ENCODE measurements at places on chromosomes 7 and 10.

- DNase-seq: no peak
These were observed 791.2 kb downstream of the GRID1 start for GRCh38 chr10:85575441-85575840.

DNA sequence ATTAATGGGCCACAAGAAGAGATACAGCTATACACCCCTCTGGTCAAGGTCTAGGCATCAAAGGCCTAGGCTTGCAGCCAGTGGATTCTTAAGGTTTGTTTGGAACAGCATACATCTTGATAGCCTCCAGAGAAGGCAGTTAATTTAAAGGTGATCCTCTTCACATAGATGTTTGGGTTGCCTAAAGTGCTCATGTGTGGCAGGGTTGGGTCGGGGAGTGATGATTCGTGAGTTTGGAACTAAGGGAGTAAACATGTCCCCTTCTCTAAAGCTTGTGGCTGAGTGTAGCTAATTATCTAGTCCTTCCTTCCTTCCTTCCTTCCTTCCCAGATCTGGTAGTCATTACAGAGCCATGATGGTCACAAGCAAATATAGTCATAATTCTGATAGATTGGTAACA, 12.4 kb downstream of the PCLO start:
- no peak for DNase-seq

- DNase-seq: no peak
These were observed 107.2 kb downstream of the CUBN start for GRCh38 chr10:17022466-17022825.

DNA sequence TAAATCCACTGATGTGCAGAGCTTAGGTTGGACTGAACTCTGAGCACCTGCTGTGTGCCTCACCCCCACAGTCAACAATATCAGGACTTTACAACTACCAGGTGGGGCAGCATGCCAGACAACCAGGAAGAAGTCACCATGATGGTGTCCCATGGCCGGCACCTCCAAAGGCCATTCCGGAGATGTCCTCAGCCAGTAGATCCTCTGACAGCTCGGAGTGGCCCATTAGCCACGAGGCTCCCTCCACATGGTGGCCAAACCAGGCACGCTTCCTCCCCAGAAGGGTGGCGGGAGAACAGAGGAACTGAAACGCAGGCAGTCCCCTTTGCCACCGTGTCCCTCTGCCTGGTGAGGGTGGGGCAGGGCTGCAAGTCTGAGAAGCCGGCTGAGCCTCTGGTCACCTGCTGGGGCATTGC, 390.0 kb downstream of the TNS3 start:
- DNase-seq: no peak

- no peak for DNase-seq
These were observed 249.2 kb downstream of the PLXNA4 start for GRCh38 chr7:132326878-132327589.

DNA sequence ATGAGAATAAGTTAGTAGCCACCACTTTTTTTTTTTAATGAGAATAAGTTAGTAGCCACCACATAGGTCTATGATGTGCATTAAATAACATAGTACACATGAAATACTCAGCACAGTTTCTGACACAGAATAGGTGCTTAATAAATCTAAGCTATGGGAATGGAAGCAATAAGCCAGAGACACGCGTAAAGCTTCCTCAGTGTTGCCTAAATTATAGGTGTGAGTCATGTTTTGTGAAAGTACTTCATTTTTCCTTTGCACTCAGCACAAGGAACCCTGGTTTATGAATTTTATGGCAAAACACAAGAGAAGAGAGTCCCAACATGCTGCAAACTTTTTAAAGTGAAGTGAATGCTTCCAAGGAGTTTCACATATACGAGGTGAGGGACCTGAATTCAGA, 267.4 kb downstream of the RNLS start:
- DNase-seq: no peak

DNA sequence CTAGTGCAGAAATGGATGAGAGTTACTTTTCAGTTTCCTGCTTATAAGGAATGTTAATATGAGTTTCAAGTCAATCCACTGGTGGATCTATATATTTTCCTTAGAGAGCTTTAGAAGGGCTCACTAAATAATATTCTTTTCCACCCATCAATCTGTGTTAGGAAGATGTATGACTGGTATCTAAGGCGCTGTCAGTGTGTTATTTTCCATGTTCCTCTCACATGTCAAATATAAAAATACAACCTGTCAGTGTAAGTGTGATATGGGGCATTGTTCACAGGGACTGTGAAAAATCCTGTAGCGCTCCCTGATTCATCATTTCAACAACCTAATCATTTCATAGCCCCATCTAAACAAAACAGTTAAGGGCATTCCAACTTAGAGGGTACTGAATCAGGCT, 203.1 kb downstream of the TMEM26 start:
- DNase-seq: no peak

DNA sequence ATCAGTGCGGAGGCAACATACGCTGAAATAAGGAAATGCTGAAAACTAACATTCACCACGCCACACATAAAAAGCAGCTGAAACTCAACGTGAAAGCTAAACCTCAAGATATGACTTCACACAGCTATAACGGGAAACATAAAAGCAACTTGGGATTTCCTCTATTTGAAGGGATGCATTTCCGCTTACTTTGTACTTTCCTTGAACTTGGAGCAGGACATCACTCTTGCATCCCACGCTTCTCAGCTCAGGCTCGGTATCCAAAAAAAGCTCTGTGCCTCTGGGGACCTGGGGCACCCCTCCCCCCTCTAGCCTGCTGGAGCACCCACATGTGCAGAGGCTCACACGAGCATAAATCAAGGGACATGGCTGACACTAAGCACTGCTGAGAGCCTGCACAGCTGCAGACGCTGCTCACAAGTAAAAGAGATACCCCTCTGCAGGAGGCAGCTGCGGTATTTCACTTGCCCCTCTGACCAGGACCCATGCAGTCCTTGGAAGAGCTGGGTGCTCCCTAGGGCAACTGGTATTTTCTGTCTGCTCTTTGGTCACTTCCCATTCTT, 34.2 kb downstream of the PARD3 start:
- DNase-seq: peak; percentile 74

DNA sequence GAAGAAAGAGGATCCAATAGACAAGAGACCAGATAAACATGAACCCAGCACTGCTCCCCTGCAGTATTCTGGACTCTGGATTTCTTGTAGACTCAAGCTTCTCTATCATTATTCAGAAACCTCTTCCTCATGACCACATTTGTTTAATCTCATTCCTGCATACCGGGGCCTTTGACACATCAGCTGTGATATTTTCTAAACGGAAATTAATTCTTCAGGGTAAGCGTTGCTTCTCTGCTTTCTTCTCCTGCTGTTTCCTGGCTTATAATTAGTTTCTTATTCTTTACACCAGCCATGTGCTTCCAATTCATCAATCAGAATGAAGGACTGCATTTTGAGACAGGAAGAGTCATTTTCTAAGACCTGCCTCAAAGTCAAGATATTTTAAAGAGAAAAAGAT, 54.2 kb upstream of the TARP start:
- no peak for DNase-seq

GRCh38 chr10:54800741-54801421, at the start of gene PCDH15:
TSS of gene PCDH15 (minus strand) at chr10:54801231. CDS start at chr10:54664262, 136,969 bp downstream.
- DNase-seq: peak; percentile 29

- no peak for DNase-seq
These were observed 22.1 kb downstream of the ATP6V1F start for GRCh38 chr7:128884561-128885369.

- DNase-seq: no peak
These were observed 230.1 kb downstream of the CALN1 start for GRCh38 chr7:72182036-72182435.

- no peak for DNase-seq
These were observed 21.3 kb downstream of the CYCS start for GRCh38 chr7:25103773-25104172.

- DNase-seq: no peak
These were observed 23.5 kb upstream of the TECTB start for GRCh38 chr10:112259688-112260087.

GRCh38 chr10:34954142-34954541, 136.0 kb downstream of the CUL2 start:
- no peak for DNase-seq

DNA sequence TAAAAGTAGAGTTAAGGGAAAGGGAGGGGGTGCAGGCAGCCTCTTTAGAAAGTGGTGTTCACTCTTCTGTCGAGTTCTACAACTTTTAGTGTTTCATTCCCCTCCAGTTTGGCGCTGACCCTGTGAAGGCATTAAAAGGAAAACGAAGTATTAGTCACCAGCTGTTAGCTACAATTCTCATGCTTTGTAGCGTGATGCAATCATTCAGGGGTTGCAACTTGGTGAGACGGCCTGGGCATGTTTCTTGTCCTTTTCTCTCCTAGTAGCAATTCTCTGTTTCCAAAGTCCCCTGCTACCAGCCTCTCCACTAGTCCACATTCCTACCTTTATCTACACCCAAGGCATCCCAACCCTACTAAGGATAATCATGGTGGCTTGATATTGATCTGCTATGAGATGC, 33.7 kb upstream of the DGKI start:
- no peak for DNase-seq

DNA sequence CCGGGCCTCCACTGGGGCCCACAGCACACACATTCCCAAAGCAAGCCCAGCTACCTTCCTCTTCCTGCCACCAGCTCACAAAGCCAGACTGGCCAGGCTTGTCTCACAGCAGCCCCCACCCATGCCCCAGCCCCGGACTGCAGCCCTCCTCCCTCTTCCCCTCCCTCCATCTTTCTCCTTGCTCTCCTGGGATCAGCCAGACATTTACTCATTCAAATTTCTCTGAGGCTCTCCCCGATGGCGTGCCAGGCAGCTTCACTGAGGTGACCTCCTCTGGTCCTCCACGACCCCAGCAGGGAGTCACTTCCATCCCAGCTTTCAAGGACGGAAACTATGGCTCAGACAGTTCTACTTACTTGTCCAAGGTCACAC, 187.5 kb downstream of the GRID1 start:
- DNase-seq: no peak

DNA sequence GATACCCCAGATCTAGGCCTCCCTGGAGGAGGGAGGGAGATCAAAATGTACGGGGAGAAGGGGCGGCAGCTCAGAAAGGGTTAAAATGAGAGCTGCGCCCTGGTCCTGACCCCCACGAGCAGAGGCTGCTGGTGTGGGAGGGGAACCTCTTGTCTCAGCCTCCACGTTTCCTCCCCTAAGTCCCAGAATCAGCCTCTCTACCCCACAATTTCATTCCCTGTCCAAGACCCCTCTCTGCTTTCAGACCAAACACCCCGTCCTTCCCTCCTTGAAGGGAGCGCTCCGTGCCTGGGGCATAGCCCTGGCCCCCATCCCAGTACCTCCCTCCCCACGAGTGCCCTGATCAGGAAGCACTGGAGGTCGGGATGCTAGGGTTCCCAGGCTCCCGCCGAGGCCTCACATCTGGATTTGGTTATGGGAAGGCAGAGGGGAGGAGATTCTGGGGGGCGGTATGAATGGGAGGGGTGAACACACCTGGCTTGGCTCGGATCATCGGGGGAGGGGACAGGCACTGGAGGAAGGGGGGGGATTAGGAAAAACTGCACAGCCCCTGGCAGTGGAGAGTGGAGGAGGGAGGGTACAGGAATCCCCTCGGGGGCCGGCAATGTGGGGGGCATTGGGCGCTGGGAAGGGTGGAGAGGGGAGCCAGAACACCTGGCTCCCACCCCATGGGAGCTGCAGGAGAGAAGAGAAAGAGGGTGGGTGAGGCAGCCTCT, 2.7 kb downstream of the EPHB4 start:
- DNase-seq: no peak

DNA sequence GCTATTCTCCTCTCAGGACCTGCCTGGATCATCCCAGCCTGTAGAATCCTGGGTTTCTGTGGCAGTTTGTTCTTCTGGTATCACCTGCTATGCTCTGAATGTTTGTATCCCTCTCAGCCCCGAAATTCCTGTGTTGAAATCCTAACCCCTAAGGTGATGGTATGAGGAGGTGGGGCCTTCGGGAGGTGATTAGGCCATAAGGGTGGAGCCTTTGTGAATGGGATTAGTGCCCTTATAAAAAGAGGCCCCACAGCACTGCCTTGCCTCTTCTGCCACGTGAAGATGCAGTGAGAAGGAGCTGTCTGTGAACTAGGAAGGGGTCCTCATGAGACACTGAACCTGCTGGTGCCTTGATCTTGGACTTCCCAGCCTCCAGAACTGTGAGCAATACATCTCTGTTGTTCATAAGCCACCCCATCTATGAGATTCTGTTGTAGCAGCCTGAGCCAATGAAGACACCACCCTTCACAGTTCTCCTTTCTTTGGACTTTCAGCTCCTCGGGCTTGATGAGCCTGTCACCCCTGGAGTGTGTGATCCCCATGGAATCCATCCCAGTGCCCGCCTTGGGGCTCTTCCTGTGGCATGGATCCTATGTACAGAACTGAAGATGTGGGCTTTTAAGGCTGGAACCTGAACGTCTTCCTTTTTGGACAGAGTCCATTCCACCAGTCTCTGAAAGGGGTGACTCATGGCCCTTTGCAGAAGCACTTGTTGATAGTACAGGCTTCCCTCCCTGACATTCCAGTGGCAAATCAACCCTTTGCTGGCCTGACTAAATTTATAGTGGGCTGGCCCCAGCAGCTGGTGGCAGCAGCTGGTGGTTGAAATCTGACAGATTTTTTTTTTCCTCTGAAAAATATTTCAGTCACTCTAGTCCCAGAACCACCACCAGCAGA, 138.0 kb downstream of the TACC2 start:
- no peak for DNase-seq

GRCh38 chr7:108158776-108159175, 28.6 kb upstream of the LAMB4 start:
- DNase-seq: no peak

DNA sequence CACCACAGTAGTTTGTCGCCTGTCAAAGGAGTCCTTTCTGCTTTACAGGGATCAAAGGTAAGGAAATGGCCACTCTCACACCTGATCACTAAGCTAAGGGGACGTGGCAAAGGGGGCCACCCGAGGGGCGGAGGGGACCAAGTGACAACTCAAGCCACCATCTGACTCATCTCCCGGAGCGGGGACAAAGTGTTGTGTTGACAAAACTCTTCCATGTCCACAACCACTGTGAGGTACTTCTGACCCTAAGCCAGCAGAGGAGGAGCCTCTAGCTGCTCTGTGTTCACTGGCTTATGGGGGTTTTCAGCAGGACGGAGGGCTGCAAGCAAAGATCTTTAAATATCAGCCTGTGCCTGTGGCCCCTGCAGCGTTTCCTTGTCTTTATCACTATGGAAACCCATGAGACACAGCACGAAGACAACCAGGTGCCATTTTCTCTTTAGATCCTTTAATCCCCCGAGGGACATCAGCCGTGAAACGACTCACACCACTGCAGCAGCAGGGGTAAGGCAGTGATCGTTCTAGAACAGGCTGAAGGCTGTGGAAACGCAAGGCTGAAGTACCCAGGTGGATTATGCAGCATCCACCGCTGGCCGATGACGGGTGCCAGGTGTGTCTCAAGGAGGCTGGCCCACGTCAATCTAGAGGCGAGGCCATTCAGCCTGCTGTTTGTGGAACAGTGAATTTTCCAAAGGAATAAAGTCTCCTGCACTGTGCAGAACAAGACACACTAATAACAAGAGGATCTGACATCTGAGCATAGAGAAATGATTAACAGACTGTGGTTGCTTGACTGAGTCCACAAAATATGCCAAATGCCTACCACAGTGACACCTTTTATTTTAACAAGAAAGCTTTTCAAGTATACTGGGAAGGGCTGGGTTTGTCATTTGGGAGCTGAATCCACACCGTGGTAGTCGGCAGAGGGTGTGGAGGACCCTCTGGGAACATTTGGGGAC, 26.6 kb upstream of the DDC start:
- DNase-seq: peak; percentile 22

All from NAMALWA (cell line).